HCEC 1CT (cell line): ENCODE measurements at places on chromosomes 7 and 10.

DNA sequence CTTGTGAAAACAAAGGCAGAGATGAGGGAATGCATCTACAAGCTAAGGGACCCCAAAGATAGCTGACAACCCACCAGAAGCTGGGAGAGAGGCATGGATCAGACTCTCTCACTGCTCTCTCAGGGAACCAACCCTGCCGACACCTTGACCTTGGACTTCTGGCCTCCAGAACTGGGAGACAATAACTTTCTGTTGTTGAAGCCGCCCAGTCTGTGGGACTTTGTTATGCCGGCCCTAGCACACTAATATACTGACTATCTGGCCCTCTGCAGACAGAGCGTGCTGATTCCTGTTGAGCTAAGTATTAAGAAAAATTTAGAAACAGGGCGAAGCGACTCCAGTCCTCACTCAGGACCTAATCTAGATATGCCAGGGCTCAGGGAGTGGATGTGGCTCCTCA is 144.3 kb upstream of the TCF7L2 start:
- DNase-seq = no peak

GRCh38 chr7:3575753-3576531 is 274.9 kb downstream of the SDK1 start:
- DNase-seq = no peak

GRCh38 chr10:28797904-28798371 is 120.6 kb downstream of the BAMBI start:
- DNase-seq = no peak

GRCh38 chr7:1867370-1868260 is 197.5 kb downstream of the ELFN1 start:
- no peak for DNase-seq

DNA sequence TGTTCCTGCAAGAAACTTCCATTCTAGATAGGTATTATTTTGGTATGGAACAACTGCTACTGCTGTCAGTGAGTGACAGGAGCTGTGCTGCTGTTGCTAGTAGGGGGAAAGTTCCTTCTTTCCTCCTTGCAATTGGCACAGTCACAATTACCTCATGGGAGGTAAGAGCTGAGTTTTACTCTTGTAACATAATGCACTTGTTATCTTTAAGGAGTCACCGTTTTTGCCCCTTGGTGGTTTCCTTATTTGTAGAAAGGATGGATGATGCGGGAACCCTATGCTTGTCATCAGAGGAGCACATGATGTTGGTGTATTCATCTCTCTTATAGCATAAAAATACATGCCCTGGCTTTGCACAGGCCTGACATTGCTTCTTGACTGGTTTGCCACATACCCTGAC is 234.7 kb upstream of the NPY start:
- DNase-seq = no peak

DNA sequence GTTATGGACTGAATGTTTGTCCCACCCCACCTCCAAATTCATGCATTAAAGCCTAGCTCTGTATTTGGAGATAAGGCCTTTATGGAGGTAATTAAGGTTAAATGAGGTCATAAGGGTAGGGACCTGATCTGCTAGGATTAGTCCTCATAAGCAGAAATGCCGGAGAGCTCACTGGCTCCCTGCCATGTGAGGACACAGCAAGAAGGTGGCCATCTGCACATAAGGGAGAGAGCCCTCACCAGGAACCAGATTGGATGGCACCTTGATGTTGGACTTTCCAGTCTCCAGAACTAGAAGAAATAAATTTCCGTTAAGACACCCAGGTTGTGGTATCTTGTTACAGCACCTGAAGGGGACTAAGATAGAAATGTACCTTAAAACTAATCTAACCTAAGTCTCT is 816.1 kb upstream of the C7orf33 start:
- no peak for DNase-seq

- peak; percentile 76 for DNase-seq
These were observed 55.0 kb downstream of the WAC start for GRCh38 chr10:28587970-28588290.

DNA sequence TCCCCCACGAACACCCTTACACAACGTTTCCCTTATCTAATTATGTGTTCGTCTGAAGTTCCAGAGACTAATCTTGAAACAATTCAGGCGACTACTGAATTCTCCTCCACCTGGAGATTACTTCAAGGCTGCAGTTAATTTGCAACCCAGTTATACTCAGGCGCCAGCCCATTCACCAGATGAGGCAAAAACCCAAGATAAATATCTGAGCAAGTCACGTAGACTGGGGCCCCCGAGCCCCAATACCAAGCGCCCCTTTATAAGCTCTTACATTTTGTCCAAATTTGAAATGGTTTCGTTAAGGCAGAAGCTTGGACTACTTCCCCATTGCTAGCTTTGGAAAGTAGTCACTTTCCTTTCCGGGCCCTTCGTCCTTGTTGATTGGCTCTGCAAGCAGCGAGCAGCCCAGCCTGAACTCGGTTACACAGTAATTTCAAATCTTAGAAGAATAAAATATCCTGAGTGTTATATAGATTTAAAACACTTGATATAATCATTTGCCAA is 1.2 kb downstream of the TPK1 start:
- DNase-seq = peak; percentile 22

- peak; percentile 53 for DNase-seq
These were observed 236.3 kb downstream of the SDK1 start for GRCh38 chr7:3537210-3537875.

GRCh38 chr7:36369171-36369570 is 20.5 kb upstream of the ANLN start:
- DNase-seq = no peak

DNA sequence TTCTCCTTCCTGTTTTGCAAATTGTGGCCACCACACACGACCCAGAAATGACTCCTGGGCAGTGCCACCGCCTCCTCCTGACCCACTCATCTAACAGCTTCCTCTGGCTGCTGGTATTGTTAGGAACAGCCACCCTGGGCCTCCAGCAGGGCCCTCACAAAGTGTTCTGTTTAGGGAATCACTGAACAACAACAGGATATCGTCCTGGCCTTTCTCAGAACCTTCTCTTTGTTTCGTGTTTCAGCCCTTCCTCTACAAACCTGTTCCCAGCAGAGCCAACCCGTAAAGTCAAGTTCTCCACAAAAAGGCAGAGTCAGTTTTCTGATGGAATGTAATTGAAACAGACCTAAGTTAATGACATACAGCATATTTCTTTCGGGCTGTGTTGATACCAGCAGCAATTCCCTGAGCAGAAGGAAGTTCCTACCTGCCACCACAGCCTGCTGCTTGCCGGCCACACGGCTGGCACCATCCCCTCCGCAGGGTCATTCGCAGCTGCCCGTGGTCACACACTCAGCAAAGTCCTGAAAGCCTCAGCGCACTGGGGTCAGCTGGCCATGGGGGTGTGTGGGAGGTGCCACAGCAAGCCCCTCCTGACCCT is 91.7 kb upstream of the PITRM1 start:
- no peak for DNase-seq

- DNase-seq = no peak
These were observed 76.1 kb upstream of the DUSP5 start for GRCh38 chr10:110421512-110422138.

DNA sequence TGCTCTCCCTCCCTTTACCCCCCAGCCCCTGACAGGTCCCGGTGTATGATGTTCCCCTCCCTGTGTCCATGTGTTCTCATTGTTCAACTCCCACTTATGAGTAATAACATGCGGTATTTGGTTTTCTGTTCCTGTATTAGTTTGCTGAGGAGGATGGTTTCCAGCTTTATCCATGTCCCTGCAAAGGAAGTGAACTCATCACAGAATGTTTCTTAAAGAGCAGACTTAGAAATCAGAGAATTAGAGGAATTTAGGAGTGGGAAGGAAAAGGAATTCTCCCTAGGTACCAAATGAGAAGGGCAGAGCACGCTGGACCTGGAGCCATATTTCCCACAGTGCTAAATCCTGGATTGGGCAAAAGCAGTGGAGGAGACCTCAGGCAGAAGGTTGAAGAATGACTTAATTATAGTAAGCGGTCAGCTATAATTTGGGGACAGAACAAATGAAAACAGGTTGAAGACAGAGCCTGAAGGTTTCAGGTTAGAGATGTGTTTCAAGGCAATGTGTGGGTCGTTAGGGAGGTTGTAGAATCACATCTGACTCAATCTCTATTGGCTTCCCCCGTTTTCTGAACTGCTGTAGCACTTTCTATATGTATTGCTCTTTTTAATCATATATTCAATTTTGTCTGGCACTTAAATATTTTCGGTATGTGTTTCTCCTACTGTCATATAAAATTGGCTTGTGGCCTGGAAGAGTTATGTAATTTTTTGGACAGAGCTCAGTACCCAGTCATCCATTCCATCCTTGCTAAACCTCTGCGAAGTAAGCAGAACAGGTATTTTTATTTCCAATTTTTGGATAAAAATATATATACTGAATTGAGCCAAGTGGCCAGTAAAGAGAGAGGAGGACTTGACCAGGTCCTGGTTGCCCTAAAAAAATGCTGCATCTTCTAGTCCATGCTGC is 210.5 kb upstream of the KLF6 start:
- DNase-seq = peak; percentile 82

DNA sequence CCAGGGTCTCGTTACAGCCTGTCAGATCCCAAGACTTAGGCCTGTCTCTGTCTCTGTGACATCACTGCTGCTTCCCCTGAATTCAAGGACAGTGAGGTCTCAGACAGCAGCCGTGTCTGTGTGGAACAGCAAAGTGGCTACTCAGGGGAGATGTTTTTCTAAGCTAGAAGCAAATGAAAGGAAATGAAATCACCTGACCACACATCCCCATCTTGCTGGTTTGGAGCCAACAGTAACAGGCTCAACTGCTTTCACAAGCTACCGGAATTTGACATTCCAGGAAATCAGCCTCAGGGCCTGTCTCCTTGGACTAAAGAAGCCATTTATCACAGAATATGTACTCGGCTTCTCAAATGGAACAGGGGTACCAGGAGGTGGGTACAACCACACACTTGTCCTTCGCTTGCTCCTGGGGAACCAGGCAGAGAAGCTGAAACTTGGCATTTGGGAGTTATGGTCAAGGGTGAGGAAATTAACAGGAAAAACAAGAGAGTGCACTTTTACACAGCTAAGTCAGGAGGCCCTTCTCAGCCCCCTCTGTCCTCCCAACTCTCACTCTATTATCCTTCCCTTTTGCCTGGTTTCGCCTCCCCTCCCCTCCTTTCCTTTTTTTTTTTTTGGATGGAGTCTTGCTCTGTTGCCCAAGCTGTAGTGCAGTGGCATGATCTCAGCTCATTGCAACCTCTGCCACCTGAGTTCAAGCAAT is 73.2 kb downstream of the SPDYE5 start:
- peak; percentile 73 for DNase-seq

DNA sequence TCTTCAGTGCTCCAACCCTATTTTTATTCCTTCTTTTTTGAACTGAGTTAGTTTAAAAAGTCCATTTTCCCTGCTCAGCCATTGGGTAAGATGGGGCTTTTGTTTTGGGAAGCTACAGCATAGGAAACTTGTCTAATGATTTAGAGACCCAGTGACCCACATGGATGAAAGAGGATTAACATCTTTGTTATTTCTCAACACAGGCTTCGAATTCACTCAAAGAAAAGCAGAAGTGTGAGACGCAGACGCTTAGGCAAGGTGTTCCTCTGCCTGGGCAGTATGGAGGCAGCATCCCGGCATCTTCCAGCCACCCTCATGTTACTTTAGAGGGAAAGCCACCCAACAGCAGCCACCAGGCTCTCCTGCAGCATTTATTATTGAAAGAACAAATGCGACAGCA is 152.0 kb downstream of the HDAC9 start:
- DNase-seq = no peak

- DNase-seq = no peak
These were observed 8.0 kb upstream of the CELF2 start for GRCh38 chr10:11009471-11010308.

GRCh38 chr7:39249635-39250152 is 272.0 kb downstream of the POU6F2 start:
- no peak for DNase-seq

GRCh38 chr10:76195654-76196390 is 764.4 kb downstream of the LRMDA start:
- peak; percentile 14 for DNase-seq

DNA sequence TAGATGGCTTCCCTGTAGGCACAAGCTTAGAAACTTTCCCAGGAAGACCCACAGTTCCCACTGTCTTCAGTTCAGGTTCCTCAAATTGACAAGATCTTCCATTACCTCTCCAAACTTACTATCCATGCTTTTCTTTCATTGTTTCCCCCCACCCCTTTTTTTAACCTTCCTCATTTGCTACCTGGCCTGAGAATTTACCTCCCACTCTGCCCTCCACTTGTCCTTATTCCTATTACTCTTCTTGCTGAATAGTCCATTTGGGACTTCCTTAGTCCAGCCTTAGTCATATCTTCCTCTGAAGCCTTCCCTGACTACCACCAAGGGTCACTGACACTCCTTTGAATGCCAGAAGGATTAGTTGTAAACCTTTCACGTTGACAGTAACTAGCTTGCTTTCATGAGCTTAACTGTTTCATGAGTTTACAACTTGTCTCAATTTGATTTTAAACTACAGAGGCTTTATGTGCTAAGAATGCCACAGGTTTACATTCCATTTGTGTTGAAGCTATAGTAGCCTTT is 1.2 kb upstream of the CALU start:
- DNase-seq = peak; percentile 87
